ENCODE measurements at places on chromosomes 16 and 17.

DNA sequence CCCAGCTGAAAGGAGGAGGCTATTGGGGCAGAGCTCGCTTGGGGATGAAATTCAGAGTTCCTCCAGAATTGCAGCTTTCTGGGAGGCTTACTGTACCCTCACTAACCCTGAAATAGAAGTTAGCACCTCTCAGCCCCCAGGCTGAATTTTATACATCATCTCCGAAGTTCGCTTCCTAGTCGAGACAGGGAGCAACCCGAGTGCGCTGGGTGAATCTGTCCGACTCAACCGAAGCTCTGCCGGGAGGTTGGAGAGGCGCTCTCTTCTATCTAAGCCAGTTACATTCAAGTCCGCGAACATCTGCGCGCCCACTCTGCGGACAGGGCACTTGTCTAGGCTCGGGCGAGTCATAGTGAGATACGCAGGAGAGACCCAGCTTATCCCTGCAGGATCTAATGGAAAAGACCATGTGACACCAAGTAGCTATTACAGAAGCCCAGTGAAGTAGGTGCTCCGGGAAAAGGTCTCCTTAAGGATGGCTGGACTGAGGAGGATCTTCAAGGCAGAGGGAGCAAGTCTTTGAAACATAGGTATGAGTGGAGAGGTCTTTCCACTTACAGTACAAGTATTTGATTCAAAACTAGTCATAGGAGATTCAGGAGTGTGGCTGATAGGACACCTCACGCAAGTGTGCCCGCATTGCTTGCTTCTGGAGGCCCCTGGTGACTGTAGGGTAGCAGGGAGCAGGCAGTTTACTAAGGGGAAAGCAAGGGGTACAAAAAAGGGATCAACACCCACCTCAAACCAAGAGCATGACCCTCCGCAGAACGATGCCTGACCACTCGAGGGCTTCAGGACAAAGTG lies 646 bp upstream of the HES7 start:
- no peak for DNase-seq

DNA sequence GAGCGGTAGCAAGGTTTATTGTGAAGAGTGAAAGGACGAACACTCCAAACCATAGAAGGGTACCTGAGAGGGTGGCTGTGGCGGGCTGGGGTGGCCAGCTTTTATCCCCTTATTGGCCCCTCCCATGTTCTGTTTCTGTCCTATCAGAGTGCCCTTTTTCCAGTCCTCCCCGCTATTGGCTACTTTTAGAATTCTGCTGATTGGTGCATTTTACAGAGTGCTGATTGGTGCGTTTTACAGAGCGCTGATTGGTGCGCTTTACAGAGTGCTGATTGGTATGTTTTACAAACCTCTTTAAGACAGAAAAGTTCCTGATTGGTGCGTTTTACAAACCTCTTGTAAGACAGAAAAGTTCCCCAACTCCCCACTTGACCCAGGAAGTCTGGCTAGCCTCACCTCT lies 12.5 kb downstream of the GSG1L2 start:
- no peak for DNase-seq

- DNase-seq, result no peak
Observed at GRCh38 chr16:68737046-68737729, at the start of gene CDH1. CDH1 (plus strand) TSS chr16:68737292; CDS start chr16:68737416, 124 bp downstream.

GRCh38 chr16:88375996-88376834 lies 6.5 kb upstream of the ZNF469 start:
- DNase-seq, result no peak

DNA sequence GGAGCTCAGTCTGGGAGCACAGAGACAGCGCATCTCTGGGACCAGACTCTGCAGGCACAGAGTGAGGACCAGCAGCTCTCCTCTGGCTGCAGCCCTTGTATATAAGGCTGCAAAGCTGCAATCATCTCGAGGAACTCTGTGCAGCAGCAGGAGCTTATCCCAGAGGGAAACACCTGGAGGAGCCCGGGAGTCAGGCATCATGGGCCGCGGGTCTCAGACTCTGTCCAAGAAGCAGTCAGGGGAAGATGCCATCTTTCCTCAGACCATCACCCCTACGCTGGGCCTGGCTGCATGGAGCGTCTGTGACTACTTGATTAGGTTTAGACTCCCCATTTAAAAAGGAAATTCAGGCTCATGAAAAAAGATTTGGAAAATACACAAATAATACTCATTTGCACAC lies 122.0 kb downstream of the IRF8 start:
- no peak for DNase-seq

DNA sequence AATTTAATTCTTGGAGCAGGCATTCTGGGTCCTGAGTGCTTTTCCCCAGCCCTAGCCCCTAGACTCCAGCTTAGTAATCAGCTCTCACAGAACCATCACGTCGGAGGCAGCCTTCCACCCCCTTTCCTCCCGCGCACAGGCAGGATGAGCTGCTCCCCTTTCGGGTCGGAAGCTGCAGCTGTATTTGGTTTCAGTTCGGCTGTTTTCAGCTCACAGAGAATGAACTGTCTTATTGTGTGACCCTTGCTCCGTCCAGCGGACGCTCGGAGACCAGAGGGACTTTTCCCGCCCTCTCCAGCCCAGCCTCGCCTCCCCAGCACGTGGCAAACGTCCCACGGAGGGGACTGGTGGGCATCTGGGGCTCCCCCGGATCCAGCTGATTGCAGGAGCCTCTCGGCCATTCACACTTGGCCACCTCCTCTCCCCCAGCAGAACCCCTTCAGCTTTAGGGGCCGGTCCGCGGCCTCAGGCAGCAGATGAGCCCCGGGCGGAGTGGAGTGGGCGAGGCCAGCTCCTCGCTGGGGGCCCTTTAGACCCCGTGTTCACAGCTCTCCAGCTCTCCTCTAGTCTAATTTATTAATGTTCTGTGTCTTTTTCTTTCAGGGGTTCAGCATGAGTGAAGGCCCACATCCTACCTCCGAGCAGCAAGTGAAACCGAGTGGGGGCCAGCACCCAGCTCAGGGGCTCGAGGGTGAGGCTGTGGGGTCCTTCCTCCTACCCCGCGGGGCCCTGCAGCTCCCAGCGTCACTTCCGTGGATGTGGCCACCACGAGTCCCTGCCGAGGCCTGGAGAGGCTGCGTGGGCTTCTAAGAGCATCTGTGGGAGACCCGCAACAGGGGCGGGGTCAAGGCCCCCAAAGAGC lies 863 bp upstream of the UTS2R start:
- DNase-seq, result no peak

DNA sequence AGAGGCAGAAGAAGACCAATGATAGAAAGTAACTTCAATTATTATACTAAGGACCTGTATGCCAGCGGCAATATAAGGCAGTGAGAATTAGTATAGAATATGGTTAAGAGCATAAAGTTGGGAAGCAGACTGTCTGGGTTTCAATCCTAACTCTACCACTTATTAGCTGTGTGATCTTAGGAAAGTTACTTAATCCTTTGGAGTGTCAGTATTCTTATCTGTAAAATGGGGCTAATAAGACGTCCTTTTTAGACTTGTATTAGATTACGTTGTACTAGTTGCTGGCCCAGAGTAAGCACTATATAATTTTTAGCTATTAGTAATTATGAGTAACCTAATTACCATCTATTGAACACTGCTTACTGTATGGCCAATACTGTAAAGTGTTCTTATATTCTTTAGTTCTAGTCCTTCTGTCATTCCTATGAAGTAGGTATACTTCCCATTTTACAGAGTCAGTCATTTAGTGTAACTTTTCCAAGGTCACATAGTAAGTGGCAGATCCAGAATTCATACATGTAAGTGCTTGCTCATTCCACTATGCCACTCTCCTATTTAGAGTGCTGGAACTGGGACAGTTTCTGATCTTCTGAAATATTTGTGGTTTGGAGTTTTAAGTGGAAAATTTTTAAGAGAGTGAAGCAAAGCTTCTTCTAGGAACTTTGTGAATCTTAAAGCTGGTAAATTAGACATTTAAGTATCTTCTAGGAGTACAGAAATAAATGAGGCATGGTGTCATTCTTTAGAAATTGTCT lies 22.5 kb downstream of the HEATR9 start:
- DNase-seq, result no peak

- no peak for DNase-seq
Observed at GRCh38 chr17:50624321-50624934, 10.3 kb upstream of the ABCC3 start.

DNA sequence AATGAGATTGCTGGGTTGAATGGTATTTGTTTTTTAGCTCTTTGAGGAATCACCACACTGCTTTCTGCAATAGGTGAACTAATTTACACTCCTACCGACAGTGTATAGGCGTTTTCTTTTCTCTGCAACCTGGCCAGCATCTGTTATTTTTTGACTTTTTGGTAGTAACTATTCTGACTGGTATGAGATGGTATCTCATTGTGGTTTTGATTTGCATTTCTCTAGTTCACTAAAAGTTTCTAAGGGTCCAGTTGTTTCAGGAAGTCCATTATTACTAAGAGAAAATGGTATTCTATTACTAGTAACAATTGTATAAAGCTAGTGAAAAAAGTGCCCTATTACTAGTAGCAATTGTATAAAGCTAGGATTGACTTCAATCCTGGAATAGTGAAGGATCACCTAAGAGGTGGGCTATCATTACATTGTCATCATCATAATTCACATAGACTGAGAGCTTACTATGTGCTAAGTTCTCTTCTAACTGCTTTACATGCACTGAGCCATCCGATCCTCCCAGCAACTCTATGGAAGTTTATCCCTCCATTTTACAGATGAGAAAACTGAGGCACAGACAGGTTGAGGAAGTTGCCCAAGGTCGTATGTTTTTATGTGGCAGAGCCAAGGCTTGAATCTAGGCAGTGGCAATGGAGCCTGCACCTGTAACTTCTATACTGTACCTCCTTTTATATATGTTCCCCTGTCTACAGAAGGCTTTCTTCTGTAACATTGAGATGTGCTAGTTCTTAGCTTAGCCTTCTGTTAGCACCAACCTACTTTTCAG lies 13.4 kb upstream of the SMIM36 start:
- no peak for DNase-seq

GRCh38 chr17:14827396-14827919 lies 437.7 kb downstream of the PMP22 start:
- DNase-seq, result no peak

DNA sequence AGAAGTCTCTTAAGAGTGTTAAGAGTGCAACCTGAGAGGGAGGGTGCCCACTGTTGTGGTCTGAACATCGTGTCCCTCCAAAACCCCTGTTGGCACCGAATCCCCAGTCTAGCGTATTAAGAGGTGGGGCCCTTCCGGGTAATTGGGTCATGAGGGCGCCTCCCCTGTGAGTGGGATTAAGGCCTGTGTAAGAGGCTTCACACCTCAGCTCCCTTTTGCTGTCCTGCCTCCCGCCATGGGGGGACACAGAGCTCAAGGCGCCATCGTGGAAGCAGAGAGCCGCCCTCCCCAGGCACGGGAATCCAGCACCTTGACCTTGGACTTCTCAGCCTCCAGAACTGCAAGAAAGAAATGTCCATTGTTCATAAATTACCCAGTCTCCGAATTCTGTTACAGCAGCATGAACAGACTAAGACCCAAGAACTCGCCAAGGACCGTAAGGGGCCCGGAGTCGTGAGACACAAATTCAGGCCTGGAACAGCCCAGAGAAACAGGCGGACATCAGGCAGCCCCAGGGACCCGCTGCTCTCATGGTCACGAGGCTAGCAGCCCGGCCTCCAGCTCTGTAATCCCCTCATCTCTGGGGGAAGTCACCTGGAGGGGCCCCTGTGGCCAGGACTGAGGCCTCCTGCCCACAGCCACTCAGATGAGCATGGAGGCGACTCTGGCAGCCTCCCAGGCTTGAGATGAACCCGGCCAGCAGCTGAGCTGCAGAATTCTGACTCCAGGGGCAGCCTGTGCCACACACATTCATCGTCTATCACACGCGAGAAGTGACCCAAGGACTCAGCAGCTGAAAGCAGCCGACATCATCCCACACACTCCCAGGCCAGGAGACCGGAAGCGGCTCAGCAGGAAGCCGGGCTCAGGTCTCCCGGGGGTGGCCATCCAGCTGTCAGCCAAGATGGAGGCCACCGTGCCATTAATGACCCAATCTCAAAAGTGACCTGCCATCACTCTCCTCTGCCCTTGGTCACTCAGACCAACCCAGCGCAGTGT lies 12.8 kb upstream of the CHMP6 start:
- no peak for DNase-seq

GRCh38 chr16:89418352-89418751 lies 72.0 kb downstream of the ANKRD11 start:
- no peak for DNase-seq

DNA sequence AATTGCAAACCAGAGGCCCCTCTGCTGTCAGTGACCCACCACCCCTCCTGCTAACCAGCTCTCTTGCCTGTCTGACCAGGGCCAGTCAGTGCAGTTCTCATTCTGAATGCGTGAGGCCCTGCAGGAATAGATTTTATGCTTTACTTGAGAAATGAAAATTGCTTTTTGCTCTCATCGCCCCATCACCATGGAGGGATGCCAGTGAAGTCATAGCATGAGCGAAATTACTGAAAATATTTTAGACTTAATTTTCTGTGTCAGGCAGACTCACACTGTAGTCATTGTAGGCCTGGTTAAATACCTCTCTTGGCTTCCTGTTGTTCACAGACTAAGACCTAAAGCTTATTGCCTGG lies 490.5 kb upstream of the CDH5 start:
- DNase-seq, result no peak

GRCh38 chr17:44221862-44222111 lies 2.3 kb upstream of the UBTF start:
- no peak for DNase-seq

DNA sequence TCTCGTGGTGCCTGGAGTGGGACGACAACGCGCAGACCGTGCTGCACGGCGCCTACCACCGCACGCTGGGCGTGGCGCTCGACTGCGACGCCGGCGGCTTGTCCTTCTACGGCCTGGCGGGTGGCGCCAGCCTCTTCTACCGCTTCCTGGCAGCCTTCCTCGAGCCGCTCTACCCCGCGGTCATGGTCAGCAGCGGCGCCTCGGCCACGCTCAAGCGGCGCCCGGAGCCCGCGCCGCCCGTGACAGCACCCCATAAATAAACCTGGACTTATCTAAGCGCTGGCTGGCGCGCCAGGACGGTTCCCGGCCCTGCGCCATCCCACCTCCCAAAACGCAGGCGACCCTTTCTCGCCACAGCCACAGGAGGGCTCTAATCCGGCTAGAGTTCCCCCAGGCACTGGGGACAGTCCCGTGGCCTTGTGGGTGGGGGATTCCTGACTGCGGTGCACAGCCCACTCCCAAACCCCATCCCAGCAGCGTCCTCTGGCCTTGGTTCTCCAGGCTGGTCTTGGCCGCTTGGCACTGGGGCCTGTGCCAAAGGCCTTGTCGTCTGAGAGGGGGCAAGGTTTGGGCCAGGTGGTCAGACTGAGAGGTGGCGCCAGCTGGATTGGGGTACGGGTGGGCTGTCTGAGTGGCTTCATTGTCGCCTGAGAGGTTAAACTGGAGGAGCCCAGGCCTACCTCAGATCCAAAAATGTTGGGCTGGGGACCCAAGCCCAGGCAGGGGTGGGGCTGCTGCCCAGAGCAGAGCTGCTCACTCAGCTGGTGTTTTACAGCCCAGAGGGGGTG lies 10.1 kb upstream of the SLC16A5 start:
- DNase-seq, result no peak

DNA sequence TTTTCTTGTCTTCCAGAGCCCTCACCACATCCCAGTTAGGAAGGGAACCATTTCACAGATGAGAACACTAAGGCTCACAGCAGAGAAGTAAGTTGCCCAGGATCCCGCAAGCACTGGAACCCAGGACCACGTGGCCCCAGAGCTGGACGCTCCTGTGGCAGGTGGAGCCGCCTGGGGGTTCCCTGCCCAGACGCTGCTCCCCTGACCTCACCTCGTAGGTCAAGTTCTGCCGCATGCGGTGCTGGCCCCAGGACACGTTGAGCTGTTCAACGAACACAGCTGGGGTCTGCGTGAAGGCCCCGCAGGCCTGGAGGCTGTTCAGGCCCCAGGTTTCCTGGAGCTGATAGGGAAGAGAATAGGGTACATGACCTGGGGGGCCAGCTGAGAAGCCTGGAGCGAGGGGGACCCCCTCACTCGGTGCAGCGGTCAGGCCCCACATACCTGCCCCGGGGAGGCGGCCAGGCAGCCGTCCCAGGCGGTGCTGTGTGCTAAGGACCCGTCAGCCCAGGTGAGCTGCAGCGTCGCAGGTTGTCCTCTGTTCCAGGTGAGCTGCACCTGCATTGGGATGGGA lies 54.1 kb downstream of the RMI2 start:
- no peak for DNase-seq

Data from stimulated activated CD8-positive, alpha-beta memory T cell treated with anti-CD3 and anti-CD28 coated beads, Interleukin-15, amount 100 ng/mL, for 1 hour (primary cell).